IMR-90 (cell line): ENCODE measurements at places on chromosomes 6 and 20. TPM values are rescaled to one million over a fixed set of nuclear protein-coding genes. Genes with fewer than 3 reads are reported as not detected.

- H3K4me3 ChIP-seq, result no peak overlapping the region
- H3K27me3 ChIP-seq, result no peaks in the 10 kb centered on the region
- no peaks in the 10 kb centered on the region for H3K4me1 ChIP-seq
Observed at GRCh38 chr6:25384967-25385366, 105.8 kb downstream of the CARMIL1 start.

DNA sequence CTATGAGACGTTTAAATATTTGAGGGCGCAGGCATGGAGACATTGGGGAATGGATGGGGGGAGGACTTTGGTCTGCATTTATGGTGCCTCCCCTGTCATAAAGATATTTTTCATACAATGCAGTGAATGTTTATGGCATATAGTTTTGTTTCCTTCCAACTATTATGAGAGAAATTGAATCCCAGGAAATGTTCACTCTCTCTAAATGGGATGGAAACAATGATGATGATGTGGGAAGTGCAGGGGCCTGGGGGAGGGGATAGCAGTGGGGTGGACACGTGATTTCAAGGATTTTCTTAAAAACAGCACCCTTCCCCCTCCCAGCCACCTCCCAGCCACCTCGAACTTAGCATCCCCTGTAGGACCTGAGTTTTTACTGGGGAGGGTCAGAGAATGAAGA is 69.9 kb downstream of the TOX2 start:
- DNase-seq, result no peak

DNA sequence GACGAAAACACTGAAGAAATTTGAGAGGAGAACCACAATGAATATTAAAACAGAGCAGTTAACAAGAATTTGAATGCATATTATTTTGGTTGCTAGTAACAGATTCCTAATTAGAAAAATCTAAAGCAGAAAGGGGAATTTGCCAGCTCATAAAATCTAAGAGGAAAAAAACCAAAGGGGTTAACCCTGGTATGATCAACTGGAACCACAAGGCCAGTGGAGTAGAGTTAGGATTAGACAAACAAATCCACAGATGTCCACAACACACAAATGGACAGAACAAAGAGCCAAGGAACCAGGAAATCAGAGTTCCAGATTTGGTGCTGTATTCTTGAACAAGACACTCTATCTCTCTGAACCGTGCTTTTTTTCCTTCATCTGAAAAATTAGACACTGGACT is 195.0 kb downstream of the TASP1 start:
- H3K4me3 ChIP-seq, result no peak overlapping the region
- H3K27me3 ChIP-seq, result no peaks in the 10 kb centered on the region
- no peak overlapping the region for H3K27ac ChIP-seq
- H3K36me3 ChIP-seq, result no peaks in the 10 kb centered on the region

GRCh38 chr6:570825-571224 is 86.1 kb downstream of the HUS1B start:
- H3K27me3 ChIP-seq, result no peaks in the 10 kb centered on the region
- H3K4me1 ChIP-seq, result no peaks in the 10 kb centered on the region
- H3K36me3 ChIP-seq, result peaks cover 6% of the 10 kb centered on the region
- no peak for DNase-seq
- no peak overlapping the region for H3K4me3 ChIP-seq

DNA sequence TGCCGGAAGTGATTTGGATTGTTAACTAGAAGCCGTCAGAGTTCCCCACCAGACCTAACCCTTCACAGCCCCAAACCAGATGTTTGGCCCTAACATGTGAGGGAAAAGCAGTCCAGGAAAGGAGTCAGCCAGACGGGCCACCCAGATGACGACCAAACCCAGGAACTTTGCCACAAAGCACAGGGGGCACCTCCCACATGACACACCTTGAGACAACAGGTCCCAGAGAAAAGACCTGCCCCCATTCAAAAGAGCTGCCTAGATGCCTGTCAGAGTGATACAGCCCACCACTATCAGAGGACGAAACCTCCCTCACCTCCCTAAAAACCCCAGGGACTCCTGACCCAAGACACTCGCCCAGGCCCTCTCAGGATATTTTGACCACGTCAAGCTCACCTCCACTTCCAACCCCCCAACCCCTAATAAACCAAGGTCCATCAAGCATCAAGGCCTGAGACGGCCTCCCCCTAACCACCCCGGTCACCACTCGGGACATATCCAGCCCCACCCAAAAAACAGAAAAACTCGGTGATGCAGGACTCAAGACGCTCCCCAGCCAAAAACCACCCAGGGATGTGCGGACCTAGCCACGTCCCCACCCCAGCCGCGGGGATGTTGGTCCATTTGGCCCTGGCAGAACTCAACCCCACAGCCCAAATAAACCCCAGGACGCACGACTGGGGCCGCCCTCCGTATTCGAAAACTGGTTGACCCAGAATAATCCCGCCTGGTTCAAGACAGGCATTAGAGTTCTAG is 662 bp downstream of the ZNF343 start:
- peaks cover 2% of the 10 kb centered on the region; the same call in 1 of the 2 replicates for H3K4me1 ChIP-seq
- peak; percentile 47 for DNase-seq
- no peaks in the 10 kb centered on the region for H3K27me3 ChIP-seq
- H3K4me3 ChIP-seq, result peak overlapping the region; percentile 77
- peak overlapping the region; percentile 81 for H3K27ac ChIP-seq

- no peaks in the 10 kb centered on the region for H3K36me3 ChIP-seq
- DNase-seq, result peak; percentile 68
- H3K4me3 ChIP-seq, result no peak overlapping the region
- peaks cover 2% of the 10 kb centered on the region for H3K27me3 ChIP-seq
- H3K27ac ChIP-seq, result no peak overlapping the region
Observed at GRCh38 chr6:17178754-17179529, 77.1 kb downstream of the STMND1 start.

PPP1R18 gene
- 31.9 and 32.8 TPM in 2 replicates for total RNA-seq

DNA sequence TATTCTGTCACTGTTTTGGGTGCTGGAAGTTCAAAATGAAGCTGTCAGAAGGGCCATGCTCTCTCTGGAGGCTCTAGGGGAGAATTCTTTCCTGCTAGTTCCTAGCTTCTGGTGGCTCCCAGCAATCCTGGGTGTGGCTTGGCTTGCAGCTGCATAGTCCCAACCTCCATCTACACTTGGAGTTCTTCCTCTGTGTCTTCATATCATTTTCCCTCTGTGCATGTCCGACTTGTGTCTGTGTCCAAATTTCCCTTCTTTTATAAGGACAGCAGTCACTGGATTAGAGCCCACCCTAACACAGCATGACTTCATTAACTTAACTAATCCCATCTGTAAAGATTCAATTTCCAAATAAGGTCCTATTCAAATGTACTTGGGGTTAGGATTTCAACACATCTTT is 23.3 kb upstream of the ENPP1 start:
- no peak overlapping the region for H3K27ac ChIP-seq
- H3K27me3 ChIP-seq, result no peaks in the 10 kb centered on the region; the same call in 1 of the 2 replicates
- H3K4me3 ChIP-seq, result no peak overlapping the region
- H3K4me1 ChIP-seq, result no peaks in the 10 kb centered on the region
- DNase-seq, result no peak
- H3K36me3 ChIP-seq, result no peaks in the 10 kb centered on the region

GRCh38 chr6:9554806-9555205 is 860.1 kb downstream of the TFAP2A start:
- no peak overlapping the region for H3K4me3 ChIP-seq
- DNase-seq, result no peak
- no peaks in the 10 kb centered on the region for H3K36me3 ChIP-seq
- H3K4me1 ChIP-seq, result no peaks in the 10 kb centered on the region
- H3K27me3 ChIP-seq, result no peaks in the 10 kb centered on the region
- H3K27ac ChIP-seq, result no peak overlapping the region

MYO6 gene
- total RNA-seq, result 6.8 and 9.4 TPM in 2 replicates

HDGFL1 gene
- not detected in 2 replicates for total RNA-seq

GRCh38 chr6:37243816-37244370 is 13.7 kb upstream of the TBC1D22B start:
- no peak for DNase-seq
- no peak overlapping the region for H3K4me3 ChIP-seq
- H3K4me1 ChIP-seq, result peaks cover 34% of the 10 kb centered on the region
- H3K36me3 ChIP-seq, result no peaks in the 10 kb centered on the region
- peak overlapping the region; percentile 100 for H3K27ac ChIP-seq

FGD2 gene
- total RNA-seq, result not detected in 2 replicates

XKR7 gene
- not detected in 2 replicates for total RNA-seq

GRCh38 chr6:25655723-25656122 is 3.7 kb downstream of the SCGN start:
- DNase-seq, result no peak
- H3K27me3 ChIP-seq, result no peaks in the 10 kb centered on the region
- no peaks in the 10 kb centered on the region for H3K36me3 ChIP-seq
- H3K4me1 ChIP-seq, result no peaks in the 10 kb centered on the region
- H3K4me3 ChIP-seq, result no peak overlapping the region
- no peak overlapping the region for H3K27ac ChIP-seq

DNA sequence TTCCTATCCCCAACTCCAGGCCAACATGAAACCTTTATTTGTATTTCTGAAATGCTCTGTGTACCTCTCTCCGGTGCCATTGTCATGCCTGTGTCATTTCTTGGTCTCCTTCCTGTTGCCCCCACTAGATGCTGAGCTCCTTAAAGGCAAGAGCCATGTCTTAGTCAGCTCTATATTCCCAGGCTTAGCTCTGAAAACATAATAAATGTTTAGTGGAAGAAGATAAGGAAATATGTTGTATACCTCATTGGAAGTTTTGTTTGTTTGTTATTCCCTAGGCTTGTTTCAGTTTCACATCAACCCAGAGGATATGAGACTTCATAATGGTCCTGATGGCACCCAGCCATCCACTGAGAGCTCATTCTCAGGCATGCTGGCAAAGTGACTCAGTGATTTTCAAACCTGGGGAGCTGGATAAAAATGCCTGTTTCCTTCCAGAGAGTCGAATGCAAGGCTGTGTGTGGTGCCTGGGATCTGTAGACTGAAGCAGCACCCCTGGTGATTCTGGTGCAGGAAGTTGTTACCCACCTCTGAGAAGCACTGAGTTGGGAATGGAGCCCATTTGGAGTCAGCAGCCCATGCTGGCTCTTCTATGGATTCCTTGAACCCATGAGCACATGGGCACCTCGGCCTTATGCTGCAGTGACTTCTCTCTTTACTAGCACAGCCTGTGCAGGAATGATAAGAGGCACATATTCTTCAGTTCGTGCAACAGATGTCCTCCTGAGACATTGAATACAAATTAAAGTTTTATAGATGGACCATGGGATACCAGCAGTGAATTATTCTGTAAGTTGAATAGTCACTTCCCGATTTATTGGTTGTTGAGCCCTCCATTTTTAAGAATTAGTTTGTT is 205.2 kb downstream of the FARS2 start:
- peak overlapping the region; percentile 48; the same call in 1 of the 2 replicates for H3K27ac ChIP-seq
- H3K4me3 ChIP-seq, result no peak overlapping the region
- DNase-seq, result peak; percentile 88
- no peaks in the 10 kb centered on the region for H3K36me3 ChIP-seq
- H3K27me3 ChIP-seq, result no peaks in the 10 kb centered on the region

PGBD1 gene
- 6.3 and 6.9 TPM in 2 replicates for total RNA-seq

DNA sequence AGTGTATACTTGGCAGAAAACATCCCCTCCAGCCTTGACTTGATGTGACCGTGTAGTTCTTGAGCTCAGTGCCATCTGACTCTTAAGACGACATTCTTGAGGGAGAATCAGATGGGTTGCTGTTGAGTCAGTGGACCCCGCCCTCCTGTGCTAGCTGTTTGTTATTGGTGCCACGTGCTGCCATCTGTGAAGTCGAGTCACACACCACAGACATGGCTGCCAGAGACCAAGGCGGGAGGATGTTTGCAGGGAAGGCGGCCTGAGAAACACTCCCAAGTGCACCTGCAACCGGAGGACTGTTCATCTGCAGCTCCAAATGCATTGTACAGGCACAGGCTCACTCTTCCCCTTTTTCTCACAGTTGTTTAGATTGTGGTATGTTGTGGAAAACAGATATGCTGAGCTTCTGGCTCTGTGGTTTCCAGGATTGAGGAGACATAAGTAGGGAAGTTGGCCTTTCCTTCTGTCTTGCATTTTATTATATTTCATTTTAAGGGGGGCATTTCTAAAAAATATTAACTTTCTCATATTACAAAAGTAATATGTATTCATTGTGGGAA is 345.3 kb upstream of the ZFP64 start:
- DNase-seq, result peak; percentile 17
- H3K27ac ChIP-seq, result no peak overlapping the region
- H3K4me1 ChIP-seq, result 0 out of 2 replicates have a peak, but pooled peaks cover 2% of the 10 kb centered on the region
- H3K36me3 ChIP-seq, result no peaks in the 10 kb centered on the region

CLDN20 gene
- total RNA-seq, result not detected in 2 replicates

GRCh38 chr6:22466665-22467245 is 102.6 kb upstream of the HDGFL1 start:
- no peak overlapping the region for H3K27ac ChIP-seq
- no peak for DNase-seq
- no peak overlapping the region for H3K4me3 ChIP-seq
- H3K36me3 ChIP-seq, result no peaks in the 10 kb centered on the region

DNA sequence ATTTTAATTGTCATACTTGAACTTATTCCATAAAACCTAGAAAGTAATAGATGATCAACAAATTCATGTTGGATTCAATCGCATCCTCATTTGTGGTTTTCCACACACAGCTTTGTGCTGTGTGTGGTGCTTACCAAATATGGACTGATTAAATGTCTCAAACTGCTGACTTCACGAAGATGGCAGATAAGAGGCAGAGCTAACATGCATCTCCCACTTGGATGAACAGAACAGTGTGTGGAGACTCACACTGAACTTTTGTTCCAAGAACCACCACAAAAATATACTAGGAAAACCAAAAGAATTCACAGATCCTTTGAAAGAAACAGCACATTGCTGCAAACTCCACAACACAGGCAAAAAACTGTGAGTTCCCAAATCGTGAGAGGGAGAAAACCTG is 603.7 kb downstream of the TENT5A start:
- no peak for DNase-seq
- H3K4me1 ChIP-seq, result no peaks in the 10 kb centered on the region
- no peak overlapping the region for H3K27ac ChIP-seq
- H3K4me3 ChIP-seq, result no peak overlapping the region
- no peaks in the 10 kb centered on the region for H3K27me3 ChIP-seq
- H3K36me3 ChIP-seq, result no peaks in the 10 kb centered on the region

- no peak for DNase-seq
- H3K27me3 ChIP-seq, result peaks cover 26% of the 10 kb centered on the region
- no peaks in the 10 kb centered on the region; the same call in 1 of the 2 replicates for H3K4me1 ChIP-seq
- H3K36me3 ChIP-seq, result no peaks in the 10 kb centered on the region
Observed at GRCh38 chr6:90297115-90297866, 648 bp upstream of the BACH2 start.

DNA sequence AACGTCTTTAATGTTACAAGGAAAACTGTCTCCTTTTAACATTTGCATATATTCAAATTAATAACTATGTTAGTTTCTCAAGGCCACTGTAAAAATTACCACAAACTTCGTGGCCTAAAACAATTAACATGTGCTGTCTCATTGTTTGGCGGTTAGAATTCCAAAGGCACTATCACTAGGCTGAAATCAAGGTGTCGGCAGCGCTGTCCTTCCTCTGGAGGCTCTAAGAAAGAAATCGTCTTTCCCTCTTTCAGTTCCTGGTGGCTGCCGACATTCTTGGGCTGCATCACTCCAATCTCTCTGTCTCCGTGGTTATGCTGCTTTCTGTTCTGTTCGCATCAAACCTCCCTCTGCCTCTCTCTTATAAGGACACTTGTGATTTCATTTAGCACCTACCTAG is 4.2 kb downstream of the TPD52L1 start:
- H3K27me3 ChIP-seq, result no peaks in the 10 kb centered on the region
- H3K36me3 ChIP-seq, result no peaks in the 10 kb centered on the region
- 0 out of 2 replicates have a peak, but pooled peaks cover 2% of the 10 kb centered on the region for H3K4me1 ChIP-seq
- no peak overlapping the region for H3K27ac ChIP-seq

- no peaks in the 10 kb centered on the region for H3K4me1 ChIP-seq
- H3K27ac ChIP-seq, result no peak overlapping the region
- no peaks in the 10 kb centered on the region for H3K27me3 ChIP-seq
- no peak overlapping the region for H3K4me3 ChIP-seq
- H3K36me3 ChIP-seq, result peaks cover 78% of the 10 kb centered on the region
Observed at GRCh38 chr20:64027981-64028685, 7.8 kb upstream of the C20orf204 start.
